ENCODE measurements at places on chromosomes 1 and 21. TPM values are rescaled to one million over a fixed set of nuclear protein-coding genes. Genes with fewer than 3 reads are reported as not detected.

The MATN1 gene
- polyA plus RNA-seq, result not detected

The ZNF683 gene
- 205 TPM for polyA plus RNA-seq

The TCHHL1 gene
- polyA plus RNA-seq, result not detected

The TRPM2 gene
- 2.4 TPM for polyA plus RNA-seq

All from CD8-positive, alpha-beta memory T cell (primary cell).